ENCODE measurements at places on chromosomes 4 and X.

GRCh38 chr4:108272046-108272445 lies 103.3 kb upstream of the LEF1 start:
- DNase-seq: no peak

GRCh38 chr4:125316401-125316790 lies 1.6 kb downstream of the FAT4 start:
- DNase-seq: no peak

DNA sequence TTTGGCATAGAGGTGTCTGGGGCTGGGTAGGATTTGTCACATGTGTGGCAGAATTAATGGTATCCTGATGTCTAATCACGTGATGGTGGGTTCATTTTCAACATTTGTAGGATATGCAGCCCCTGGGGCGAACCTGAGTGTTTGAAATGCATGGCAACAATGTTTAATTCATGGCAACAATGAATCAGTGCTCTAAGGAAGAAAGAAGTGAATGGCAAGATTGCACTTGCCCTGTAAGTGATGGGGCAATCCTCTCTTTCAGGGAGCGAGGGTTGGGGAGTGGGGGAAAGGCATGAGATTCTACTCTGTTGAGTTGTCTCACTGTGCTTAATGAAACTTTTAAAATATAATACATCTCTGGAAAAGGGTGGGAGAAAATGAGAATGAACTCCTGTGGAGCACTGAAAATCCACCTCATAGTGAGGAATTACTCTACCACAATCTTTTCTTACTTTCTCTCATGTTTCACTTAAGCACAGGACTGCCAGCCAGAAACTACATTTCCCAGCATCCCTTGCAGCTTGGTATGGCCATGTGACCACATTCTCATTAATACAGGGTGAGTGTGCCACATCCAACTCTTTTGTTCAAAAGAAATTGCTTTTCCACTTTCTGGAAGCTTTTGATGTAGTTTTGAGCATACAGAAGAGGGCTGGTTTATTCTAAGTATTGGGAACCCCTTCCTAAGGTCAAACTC lies 64.0 kb upstream of the PGM2 start:
- DNase-seq: no peak

- no peak for DNase-seq
Measured at GRCh38 chr4:176226736-176227135, 31.4 kb upstream of the SPATA4 start.

DNA sequence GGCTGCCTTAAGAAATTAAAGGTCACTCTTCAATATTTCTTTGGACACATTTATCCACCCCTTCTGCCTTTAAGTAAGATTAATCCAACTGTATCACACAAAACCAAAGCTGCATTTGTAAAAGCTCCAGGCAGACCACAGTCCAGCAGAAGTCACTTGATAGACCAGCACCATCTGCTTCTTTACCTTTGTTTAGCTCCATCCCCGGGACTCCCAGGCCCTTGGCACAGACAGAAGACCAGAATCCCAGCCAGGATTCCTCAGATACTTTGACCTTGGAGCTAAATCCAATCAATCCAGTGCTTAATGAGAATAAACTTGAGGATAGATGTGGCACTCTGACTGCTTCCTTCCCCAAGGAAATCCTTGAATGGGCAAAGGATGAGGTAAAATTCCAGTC lies 333.1 kb upstream of the RASGEF1B start:
- DNase-seq: no peak

DNA sequence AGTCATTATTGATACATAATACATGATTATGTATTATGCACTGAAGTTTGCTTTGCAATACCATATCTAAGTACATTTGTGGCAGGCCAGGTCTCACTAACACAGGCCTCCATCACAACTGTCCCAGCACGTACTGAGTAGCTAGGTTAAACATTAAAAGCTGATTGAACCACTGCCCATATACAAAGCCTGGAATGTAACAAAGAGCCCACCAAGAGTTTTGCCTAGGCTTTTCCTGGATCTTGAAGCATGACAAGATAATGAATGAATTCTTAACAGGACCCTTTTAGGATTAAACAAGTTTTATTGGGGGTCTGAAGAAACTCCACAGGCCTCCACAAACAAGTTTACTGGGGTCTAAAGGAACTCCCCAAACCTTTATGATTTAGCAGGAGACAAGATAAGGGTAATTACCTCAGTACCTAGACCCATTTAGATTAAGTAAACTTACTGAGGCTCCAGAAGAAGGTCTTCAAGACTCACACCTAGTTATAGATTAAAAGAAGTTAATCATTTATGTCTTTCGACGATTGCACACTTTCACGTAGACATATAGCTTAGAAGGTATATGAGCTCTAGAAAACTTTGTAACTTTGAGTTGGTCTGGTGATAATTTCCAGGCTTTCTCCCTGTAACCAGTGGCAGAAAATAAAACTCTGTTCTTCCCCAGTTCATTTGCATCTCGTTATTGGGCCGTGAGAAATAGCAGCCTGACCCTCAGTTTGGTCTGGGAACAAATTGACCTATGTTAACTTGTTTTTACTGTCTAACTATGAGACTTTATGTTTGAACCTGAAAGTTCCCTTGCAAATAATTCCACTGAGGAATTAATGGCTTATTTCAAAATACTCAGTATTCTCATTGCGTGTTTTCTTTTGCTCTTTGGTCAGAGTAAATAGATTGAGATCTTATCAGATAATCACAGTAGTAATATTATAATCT lies 84.8 kb downstream of the PHEX start:
- no peak for DNase-seq

GRCh38 chr4:180101348-180102083 lies 2141.7 kb upstream of the TENM3 start:
- no peak for DNase-seq

DNA sequence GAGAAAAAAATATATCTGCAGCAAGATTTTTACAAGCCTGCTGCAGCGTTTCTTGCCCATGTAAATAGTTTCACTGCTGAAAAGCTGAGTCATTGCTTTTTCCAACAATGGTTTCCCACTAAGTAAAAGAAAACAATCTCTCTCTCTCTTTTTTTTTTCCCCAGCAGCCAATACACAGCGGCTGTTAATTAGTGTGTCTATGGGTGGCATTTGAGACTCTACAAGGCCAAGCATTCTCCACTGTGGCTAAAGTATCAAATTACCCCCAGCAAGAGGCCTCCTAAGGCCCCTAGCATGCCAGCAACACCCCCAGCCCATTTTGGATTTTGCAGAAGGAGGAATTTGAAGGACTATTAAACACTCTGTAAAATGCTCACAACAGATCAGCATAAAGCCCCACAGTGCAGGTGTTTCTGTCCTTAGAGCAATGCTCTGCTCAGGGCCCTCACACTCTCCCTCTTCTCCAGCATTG lies 837.4 kb downstream of the TRIML1 start:
- DNase-seq: no peak

- DNase-seq: no peak
Measured at GRCh38 chr4:101973361-101973760, 182.8 kb downstream of the BANK1 start.

GRCh38 chr4:106194801-106195200 lies 121.2 kb downstream of the TBCK start:
- no peak for DNase-seq

DNA sequence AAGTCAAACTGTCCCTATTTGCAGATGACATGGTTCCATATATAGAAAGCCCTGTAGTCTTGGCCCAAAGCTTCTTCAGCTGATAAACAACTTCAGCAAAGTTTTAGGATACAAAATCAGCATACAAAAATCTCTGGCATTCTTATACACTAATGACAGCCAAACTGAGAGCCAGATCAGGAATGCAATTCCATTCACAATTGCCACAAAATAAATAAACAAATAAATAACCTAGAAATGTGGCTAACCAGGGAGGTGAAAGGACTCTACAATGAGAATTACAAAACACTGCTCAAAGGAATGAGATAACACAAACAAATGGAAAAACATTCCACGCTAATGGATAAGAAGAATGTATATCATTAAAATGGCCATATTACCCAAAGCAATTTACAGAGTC lies 52.9 kb upstream of the CXCL8 start:
- no peak for DNase-seq

DNA sequence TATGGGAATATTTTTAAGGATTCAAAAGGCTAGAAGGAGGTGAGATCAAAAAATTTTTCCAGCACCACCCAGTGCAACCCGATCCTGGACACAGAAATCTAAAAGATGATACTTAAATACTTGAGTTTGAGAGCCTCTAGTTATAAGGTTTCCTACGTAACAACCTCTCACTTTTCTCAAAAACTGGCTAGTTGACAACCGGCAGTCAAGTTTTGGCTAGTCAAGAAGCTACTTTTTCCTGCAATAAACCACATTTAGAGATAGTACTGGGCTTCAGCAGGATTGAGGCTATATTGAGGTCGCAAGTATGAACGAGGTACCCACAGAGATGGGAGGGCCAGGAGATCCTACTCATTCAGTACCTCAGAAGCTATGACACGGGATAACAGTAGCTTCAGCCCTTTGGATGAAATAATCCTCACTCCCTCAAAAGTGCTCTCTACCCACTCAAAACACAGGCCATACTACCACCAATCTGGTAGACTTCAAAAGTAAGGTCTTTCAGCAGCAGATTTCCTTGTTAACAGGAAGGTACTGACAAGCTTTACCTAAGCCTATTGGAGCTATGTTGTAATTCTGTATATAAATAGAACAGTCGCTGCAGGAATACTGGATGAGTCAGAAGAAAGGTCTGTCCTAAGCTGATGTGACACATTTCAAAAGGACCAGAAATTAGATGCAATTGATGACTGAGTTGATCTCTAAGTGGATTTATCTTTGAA lies 1.5 kb upstream of the TSPAN5 start:
- no peak for DNase-seq

GRCh38 chrX:104565791-104566680 lies at the start of gene IL1RAPL2:
Gene IL1RAPL2, plus strand, starts transcription at chrX:104566199.
- no peak for DNase-seq
